K562 (cell line): ENCODE measurements at places on chromosomes 6 and 20. TPM values are rescaled to one million over a fixed set of nuclear protein-coding genes. Genes with fewer than 3 reads are reported as not detected.

DNA sequence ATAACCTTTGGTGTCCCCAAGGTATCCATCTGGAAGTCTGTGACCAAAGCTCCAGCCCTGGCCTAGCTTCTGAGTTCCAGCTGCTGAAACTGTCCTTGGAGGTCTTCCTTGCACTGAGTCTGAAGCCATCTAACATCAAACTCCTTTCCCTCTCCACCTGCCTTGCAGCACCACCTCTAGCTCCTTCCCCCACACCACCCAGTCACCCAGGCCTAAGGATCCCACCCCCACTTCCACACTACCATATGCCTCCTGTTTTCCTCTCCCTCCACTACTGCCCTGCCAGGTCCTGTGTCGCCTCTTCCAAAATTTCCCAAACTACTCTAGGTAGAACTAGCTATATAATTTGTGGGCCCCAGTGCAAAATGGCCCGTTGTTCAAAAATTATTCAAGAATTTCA lies 10.8 kb upstream of the MATN4 start:
- H3K4me1 ChIP-seq: peaks cover 17% of the 10 kb centered on the region
- no peak overlapping the region for H3K4me3 ChIP-seq
- no peak overlapping the region for H3K27ac ChIP-seq
- peaks cover 10% of the 10 kb centered on the region; the same call in 2 of the 3 replicates for H3K27me3 ChIP-seq
- no peaks in the 10 kb centered on the region for H3K36me3 ChIP-seq

GRCh38 chr20:8933381-8933807 lies 135.5 kb upstream of the PLCB4 start:
- no peaks in the 10 kb centered on the region for H3K36me3 ChIP-seq
- no peak overlapping the region for H3K4me3 ChIP-seq
- no peaks in the 10 kb centered on the region for H3K4me1 ChIP-seq
- no peak overlapping the region for H3K27ac ChIP-seq
- no peak for DNase-seq

- no peak overlapping the region for H3K4me3 ChIP-seq
- H3K27me3 ChIP-seq: no peaks in the 10 kb centered on the region
- no peaks in the 10 kb centered on the region for H3K4me1 ChIP-seq
- H3K27ac ChIP-seq: no peak overlapping the region
- DNase-seq: no peak
Measured at GRCh38 chr6:138970856-138971425, 17.1 kb downstream of the REPS1 start.

- H3K27me3 ChIP-seq: no peaks in the 10 kb centered on the region
- H3K4me1 ChIP-seq: no peaks in the 10 kb centered on the region
- H3K4me3 ChIP-seq: no peak overlapping the region
- DNase-seq: no peak
Measured at GRCh38 chr6:128345278-128345677, 175.1 kb downstream of the PTPRK start.

- no peaks in the 10 kb centered on the region; the same call in 1 of the 3 replicates for H3K4me1 ChIP-seq
- H3K36me3 ChIP-seq: no peaks in the 10 kb centered on the region
- no peak for DNase-seq
- no peak overlapping the region for H3K4me3 ChIP-seq
- H3K27ac ChIP-seq: no peak overlapping the region
Measured at GRCh38 chr6:30168741-30169140, 5.4 kb downstream of the TRIM15 start.

GRCh38 chr6:14476793-14477531 lies 359.4 kb downstream of the CD83 start:
- DNase-seq: peak; percentile 97
- no peak overlapping the region; the same call in 1 of the 2 replicates for H3K4me3 ChIP-seq
- no peaks in the 10 kb centered on the region for H3K27me3 ChIP-seq
- no peaks in the 10 kb centered on the region for H3K36me3 ChIP-seq
- H3K27ac ChIP-seq: peak overlapping the region; percentile 75

- H3K36me3 ChIP-seq: no peaks in the 10 kb centered on the region
- no peak overlapping the region for H3K27ac ChIP-seq
- DNase-seq: no peak
- H3K4me1 ChIP-seq: peaks cover 14% of the 10 kb centered on the region; the same call in 2 of the 3 replicates
- H3K27me3 ChIP-seq: peaks cover 12% of the 10 kb centered on the region
- no peak overlapping the region for H3K4me3 ChIP-seq
Measured at GRCh38 chr6:33613795-33614168, 7.3 kb upstream of the ITPR3 start.

DNA sequence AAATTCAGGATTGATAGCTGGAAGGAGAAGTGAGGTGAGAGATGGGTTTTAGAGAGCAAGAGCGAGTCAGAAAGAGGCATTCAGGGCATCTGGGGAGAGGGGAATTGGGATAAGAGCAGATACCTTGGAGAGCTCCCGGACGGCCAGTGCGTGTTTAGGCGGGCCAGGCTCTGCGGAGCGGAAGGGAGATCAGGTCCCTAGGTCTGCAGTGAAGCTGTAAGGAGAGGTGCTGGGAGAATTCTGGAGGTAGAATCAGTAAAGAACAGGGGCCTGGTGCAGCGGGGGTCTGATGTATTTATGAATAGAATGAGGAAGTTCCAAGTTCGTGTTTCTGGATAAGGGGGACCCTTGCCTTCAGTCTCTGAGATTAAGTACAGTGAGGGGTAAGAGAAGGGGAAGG lies 47.4 kb upstream of the FAM83D start:
- DNase-seq: no peak
- peaks cover 10% of the 10 kb centered on the region for H3K4me1 ChIP-seq

GRCh38 chr6:71408787-71409723 lies 120.4 kb downstream of the OGFRL1 start:
- H3K36me3 ChIP-seq: no peaks in the 10 kb centered on the region
- no peak for DNase-seq
- no peaks in the 10 kb centered on the region for H3K27me3 ChIP-seq
- no peak overlapping the region for H3K27ac ChIP-seq
- no peak overlapping the region for H3K4me3 ChIP-seq

- H3K4me1 ChIP-seq: peaks cover 41% of the 10 kb centered on the region
- no peaks in the 10 kb centered on the region for H3K36me3 ChIP-seq
- H3K27ac ChIP-seq: no peak overlapping the region
- H3K27me3 ChIP-seq: no peaks in the 10 kb centered on the region
Measured at GRCh38 chr20:62758226-62758912, 37.9 kb upstream of the MRGBP start.

- H3K27ac ChIP-seq: no peak overlapping the region
- DNase-seq: no peak
- H3K4me3 ChIP-seq: no peak overlapping the region
- H3K4me1 ChIP-seq: no peaks in the 10 kb centered on the region
- H3K36me3 ChIP-seq: no peaks in the 10 kb centered on the region
- peaks cover 24% of the 10 kb centered on the region for H3K27me3 ChIP-seq
Measured at GRCh38 chr6:110558575-110558974, 82.2 kb upstream of the SLC22A16 start.

DNA sequence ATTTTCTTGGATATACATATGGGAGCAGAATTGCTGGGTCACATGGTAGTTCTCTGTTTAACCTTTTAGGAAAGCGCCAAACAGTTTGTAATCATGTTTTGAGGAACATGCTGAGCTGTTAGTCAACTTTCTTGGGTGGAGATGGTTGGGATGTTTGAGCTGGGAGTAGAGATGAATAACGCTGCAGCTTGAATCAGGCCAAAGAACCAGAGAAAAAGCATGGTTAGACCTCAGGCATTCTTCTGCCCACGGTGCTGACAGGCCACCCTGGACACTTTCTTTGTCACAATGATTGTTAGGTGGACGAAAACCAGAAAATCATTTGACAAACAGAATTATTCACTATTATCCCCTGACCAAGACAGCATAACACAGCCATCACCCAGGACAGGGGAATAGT lies 66.8 kb downstream of the PRDM1 start:
- H3K27ac ChIP-seq: no peak overlapping the region
- H3K36me3 ChIP-seq: no peaks in the 10 kb centered on the region

DNA sequence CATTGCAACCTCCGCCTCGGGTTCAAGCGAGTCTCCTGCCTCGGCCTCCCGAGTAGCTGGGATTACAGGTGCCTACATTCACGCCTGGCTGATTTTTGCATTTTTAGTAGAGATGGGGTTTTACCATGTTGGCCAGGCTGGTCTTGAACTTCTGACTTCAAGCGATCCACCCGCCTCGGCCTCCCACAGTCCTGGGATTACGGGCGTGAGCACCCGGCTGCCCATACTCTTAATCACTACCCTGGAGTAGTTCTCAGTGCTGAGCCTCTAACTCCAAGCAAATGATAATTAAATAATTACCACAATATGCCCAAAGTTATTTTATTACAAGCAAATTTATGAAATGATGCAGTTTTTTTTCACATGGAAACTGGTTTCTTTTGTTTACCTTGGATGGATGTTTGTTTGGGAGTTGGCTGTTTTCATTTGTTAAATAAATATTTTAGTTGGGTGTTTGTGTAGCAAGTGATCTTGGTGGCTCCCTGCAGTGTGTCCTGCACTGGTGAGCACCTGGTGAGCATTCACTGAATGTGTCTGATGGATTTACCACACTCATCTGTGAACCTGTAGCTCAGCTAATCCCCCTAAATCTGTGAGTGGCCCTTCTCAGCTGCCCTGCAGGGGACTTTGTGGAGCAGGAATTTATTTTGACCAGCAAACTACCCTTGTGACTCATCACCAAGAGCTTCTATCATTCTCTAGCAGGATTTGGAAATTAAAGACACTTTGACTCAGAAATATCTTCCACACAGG lies 36.9 kb downstream of the UTRN start:
- H3K4me3 ChIP-seq: no peak overlapping the region
- DNase-seq: no peak
- H3K4me1 ChIP-seq: no peaks in the 10 kb centered on the region
- H3K27ac ChIP-seq: no peak overlapping the region
- no peaks in the 10 kb centered on the region for H3K36me3 ChIP-seq
- peaks cover 14% of the 10 kb centered on the region for H3K27me3 ChIP-seq

GRCh38 chr6:130965656-130966055 lies 97.4 kb downstream of the EPB41L2 start:
- no peak for DNase-seq
- no peaks in the 10 kb centered on the region for H3K27me3 ChIP-seq
- H3K27ac ChIP-seq: no peak overlapping the region
- no peaks in the 10 kb centered on the region for H3K4me1 ChIP-seq

GRCh38 chr20:4445331-4445730 lies 276.4 kb upstream of the PRND start:
- no peak for DNase-seq
- H3K27ac ChIP-seq: no peak overlapping the region
- no peaks in the 10 kb centered on the region for H3K4me1 ChIP-seq
- H3K27me3 ChIP-seq: no peaks in the 10 kb centered on the region
- H3K4me3 ChIP-seq: no peak overlapping the region
- no peaks in the 10 kb centered on the region for H3K36me3 ChIP-seq

- H3K27ac ChIP-seq: no peak overlapping the region
- no peaks in the 10 kb centered on the region for H3K36me3 ChIP-seq
- DNase-seq: no peak
- H3K4me1 ChIP-seq: no peaks in the 10 kb centered on the region
- H3K27me3 ChIP-seq: no peaks in the 10 kb centered on the region
- H3K4me3 ChIP-seq: no peak overlapping the region
Measured at GRCh38 chr6:162572240-162572639, 155.3 kb downstream of the PRKN start.

GRCh38 chr20:36279776-36280175 lies 26.4 kb upstream of the DLGAP4 start:
- no peak overlapping the region for H3K4me3 ChIP-seq
- DNase-seq: no peak
- H3K27ac ChIP-seq: no peak overlapping the region
- no peaks in the 10 kb centered on the region for H3K36me3 ChIP-seq
- peaks cover 46% of the 10 kb centered on the region for H3K27me3 ChIP-seq

GRCh38 chr20:4449957-4450715 lies 271.6 kb upstream of the PRND start:
- no peak overlapping the region for H3K27ac ChIP-seq
- H3K4me3 ChIP-seq: no peak overlapping the region
- DNase-seq: no peak
- peaks cover 9% of the 10 kb centered on the region for H3K27me3 ChIP-seq
- no peaks in the 10 kb centered on the region for H3K4me1 ChIP-seq

GRCh38 chr6:67639161-67639560 lies 995.9 kb upstream of the ADGRB3 start:
- no peaks in the 10 kb centered on the region for H3K4me1 ChIP-seq
- no peak overlapping the region for H3K27ac ChIP-seq
- no peak for DNase-seq
- H3K27me3 ChIP-seq: no peaks in the 10 kb centered on the region
- no peak overlapping the region for H3K4me3 ChIP-seq

BCAS1 gene
- 0.93 and 1.0 TPM in 2 replicates for total RNA-seq

PLEKHG1 gene
- 0.16 TPM in 1 of 2 replicates, not detected in the other for total RNA-seq

SPINT3 gene
- not detected in 2 replicates for total RNA-seq

PROCR gene
- total RNA-seq: 4.1 and 4.5 TPM in 2 replicates

MLN gene
- not detected in 2 replicates for total RNA-seq

OXT gene
- not detected in 2 replicates for total RNA-seq

PTK7 gene
- 6.8 and 7.3 TPM in 2 replicates for total RNA-seq
